ENCODE measurements at places on chromosomes 12 and 14.

GRCh38 chr14:61025251-61026223 lies 44.5 kb downstream of the SLC38A6 start:
- peak; percentile 66 for DNase-seq

DNA sequence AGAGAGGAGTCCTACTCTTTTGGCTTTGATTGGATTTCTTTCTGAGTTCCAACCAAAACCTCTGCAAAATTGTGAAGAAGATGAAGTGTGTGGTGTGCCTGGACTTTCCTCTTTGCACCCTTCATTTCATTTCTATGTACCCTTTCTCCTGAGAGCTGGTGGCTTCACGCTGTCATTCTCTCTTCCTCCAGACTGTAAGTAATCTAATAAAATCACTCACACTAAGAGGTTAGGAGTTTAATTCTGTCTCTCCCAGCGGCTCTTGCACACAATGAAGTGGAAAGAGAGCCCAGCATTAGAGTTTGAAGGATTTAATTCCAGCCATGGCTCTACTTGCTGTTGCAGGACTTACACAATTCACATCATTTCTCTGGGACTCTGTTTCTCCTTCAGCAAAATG lies 37.8 kb upstream of the CRADD start:
- DNase-seq = no peak

GRCh38 chr12:27732281-27732680 lies 21.6 kb downstream of the MRPS35 start:
- DNase-seq = no peak

DNA sequence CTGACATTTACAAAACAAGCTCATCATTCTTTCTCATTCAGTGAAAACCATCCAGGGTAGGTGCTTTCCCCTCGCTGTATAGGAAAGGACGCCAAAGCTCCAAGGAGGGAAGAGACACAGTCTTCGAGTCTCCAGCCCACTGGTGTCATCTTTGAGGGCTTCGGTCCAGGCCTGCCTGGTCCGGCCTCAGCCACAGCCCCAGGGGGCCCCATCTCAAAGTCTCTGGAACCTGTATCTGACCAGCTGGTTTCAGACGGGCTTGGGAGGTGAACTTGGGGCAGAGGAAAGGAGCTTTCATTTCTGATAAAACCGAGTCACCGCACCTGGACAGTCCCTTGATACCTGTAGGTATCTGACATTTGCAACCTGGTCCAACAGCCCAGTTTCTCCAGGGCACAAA lies 229.5 kb upstream of the RTL1 start:
- no peak for DNase-seq

- DNase-seq = no peak
Observed at GRCh38 chr12:12779529-12779928, 5.9 kb upstream of the APOLD1 start.

GRCh38 chr12:14313379-14314138 lies 51.9 kb upstream of the ATF7IP start:
- no peak for DNase-seq

DNA sequence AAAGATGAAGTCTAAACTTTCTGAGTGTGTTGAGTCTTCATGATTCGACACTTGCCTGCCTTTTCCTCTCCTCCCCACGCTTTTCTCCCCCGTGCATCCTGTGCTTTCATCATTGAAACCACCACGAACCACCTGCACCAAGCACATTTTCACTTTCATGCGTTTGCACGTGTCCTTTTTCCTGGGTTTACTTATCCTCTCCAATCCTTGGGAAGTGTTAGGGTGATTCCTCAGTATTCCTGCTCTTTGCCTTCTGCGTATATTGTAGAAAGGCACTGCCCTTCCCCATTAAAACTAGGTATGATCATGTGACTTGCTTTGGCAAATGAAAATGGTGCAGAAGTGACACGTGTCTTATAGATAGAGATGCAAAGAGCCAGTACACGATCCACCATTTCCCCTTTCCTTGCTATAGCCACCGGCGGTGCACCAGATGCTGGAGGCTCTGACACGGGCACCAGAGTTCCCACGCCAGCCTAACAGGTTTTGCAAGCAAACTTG lies 106.6 kb downstream of the BRMS1L start:
- no peak for DNase-seq

GRCh38 chr14:89221109-89221810 lies 195.8 kb downstream of the FOXN3 start:
- DNase-seq = no peak

- no peak for DNase-seq
Observed at GRCh38 chr14:100271247-100271939, 32.4 kb downstream of the YY1 start.

- no peak for DNase-seq
Observed at GRCh38 chr14:40847480-40847879, 759.2 kb upstream of the LRFN5 start.

GRCh38 chr12:68587448-68587873 lies 23.2 kb upstream of the RAP1B start:
- DNase-seq = no peak
